ENCODE measurements at places on chromosomes 5 and 9.
A peak's percentile ranks its signal among the peaks of the same experiment; 100 is the strongest.

DNA sequence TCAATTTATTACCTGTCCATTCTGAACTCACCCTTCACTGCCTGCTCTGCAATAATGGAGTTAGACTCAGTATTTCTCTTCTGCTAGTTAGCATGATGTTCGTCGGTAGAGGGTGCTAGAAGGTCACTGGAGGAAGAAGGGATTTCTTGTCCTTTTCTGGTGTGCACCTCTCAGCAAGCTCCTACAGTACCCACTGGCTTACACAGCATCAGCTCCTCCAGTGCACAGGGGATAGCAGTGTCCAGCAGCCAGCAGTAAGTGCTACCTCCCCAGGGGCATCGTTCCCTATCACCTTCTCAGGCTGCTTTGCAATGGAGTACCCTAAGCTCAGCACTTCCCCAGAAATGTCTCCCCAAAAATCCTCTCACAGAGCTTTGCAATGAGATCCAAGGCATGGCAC lies 45.9 kb upstream of the APC start:
- peak; percentile 33 for DNase-seq

GRCh38 chr5:54717870-54718269 lies 200.3 kb downstream of the SNX18 start:
- no peak for DNase-seq

DNA sequence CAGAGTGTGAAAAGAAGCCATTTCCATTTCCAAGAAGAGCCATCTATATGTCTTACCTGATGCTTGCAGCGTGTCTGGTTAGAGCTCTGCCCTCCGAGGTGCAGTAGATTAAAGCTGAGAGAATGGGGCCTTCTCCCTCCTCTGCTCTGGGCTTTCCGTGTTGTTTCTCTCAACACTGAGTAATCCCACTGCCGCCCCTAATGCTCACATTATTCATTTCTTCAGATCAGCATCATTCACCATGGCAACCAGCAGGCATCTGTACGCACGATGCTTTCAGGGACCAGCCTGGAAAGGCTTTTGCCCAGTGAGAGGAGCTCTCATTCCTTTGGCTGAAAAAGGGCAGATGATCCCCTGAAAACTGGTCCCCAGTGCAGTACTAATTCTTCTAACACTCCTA lies 79.6 kb downstream of the CYFIP2 start:
- DNase-seq = no peak

DNA sequence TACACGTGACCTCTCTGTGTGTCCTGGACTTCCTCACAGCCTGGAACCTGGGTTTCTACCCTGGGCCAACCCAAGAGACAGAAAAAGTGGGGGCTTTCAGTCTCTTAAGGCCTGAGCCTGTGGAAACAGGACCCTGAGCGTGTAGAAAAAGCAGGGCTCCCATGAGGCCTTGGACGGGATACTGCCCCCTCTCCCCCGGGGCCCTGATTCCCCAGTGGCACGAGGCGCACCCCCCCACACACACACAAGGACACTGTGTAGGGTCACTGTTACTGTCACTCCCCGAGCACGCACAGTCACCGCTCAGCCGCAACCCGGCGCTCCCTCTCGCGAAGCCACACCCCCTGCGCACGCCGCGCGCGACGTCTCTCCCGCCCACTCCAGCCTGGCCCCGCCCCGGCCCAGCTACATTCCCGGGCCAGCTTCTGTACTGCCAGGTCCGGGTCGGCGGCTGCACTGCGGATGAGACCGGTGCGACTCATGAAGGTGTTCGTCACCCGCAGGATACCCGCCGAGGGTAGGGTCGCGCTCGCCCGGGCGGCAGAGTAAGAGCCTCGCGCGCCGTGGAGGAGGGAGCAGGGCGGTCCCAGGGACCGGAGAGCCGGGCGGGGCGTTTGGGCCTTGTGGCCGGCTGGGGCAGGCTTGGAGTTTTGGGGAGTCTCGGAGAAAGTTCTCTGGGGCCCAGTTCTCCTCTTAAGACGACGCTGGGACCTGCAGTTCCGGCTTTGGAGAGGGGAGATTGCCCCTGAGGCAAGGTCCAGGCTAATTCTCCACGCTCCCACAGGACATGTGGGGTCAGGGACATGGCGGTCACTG lies at the start of gene GRHPR:
TSS of gene GRHPR (plus strand) at position 408 of the 816 bp plus-strand sequence. CDS start at position 463, 55 bp downstream.
- peak; percentile 89 for DNase-seq

DNA sequence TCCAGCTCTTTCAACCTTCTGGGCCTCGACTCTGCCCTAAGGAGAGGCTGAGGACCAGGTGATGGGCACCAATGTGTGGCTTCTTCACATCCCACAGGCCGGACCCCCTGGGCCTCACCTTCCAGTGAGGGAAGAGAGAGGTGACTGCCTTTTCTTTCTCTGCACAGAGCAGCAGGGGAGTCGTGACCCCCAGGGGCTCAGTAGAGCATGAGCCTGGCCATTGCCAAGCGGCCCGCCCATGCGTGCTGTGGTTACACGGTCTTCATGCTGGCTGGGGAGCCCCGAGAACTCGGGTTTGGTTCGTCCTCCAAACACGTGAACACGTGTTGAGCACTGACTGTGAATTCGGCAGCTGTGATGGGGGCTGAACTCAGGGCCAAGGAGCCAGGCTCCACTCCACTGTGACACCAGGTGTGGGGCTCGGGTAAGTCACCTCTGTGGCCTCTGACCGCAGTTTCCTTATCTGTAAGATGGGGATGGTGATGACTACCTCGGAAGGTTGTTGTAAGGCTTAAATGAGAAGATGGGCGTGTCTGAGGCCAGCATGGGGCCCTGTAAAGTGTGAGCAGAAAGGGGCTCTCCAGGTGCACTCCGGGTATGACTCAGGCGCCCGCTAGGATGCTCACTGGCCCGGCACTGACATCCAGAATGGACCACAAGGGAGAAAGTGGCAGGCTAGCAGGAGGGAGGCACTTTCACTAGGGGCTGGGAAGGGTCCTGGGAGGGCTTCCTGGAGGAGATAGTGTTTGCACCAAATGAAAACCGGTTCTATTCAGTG lies 13.4 kb upstream of the GRHPR start:
- DNase-seq = no peak

- no peak for DNase-seq
These were observed 26.3 kb upstream of the CORO2A start for GRCh38 chr9:98218562-98219363.

DNA sequence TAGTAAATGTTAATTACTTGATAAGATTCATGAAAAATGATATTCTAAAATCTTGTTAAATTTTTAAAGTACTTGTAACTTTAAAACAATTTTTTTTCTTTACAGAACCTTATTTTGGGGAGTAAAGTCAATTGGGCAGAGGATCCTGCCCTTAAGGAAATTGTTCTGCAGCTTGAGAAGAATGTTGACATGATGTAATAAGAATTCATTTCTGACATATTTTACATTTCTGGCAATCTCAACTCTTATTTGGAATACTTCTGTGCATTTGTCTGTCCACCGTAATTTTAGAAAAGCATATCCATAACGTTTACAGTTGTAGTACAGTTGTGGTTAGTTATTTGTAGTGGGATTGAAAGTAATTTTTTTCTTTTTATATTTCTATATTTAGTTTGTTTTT lies 20.2 kb downstream of the CENPH start:
- no peak for DNase-seq

DNA sequence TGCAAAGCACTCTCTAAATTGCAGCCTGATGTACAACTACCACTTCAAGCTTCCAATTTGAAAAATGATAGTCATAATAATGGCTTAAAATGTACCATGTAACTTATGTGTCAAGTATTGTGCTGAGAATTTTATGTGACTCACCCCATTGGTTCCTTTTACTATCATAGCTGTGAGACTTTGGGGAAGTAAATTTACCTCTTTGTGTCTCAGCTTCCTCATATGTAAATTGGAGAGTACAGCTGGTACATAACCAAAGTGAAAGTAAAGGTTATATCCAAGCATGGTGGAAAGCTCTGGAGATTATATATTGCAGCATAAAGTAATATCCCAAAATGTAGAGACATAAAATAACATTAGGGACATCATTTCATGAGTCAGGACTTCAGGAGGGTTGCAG lies 2200.4 kb upstream of the C9orf72 start:
- DNase-seq = no peak

DNA sequence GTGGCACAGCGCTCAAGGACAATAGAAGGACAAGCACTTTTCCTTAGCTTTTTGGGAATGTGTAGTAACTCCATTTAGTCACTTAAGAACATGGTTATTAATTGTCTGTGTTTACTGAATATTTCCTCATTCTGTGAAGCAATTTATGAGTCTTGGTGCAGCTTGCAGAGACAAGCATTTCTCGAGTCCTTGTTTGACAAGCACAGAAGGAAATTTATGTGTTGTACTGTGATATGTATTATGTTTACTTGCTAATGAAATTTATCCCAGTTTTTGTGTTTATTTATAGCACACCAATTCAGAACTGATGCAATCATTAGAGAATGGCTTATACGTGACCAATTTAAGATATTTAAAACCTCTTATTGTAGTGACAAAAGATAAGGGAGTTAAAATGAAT lies 168.6 kb downstream of the PRELID2 start:
- no peak for DNase-seq

DNA sequence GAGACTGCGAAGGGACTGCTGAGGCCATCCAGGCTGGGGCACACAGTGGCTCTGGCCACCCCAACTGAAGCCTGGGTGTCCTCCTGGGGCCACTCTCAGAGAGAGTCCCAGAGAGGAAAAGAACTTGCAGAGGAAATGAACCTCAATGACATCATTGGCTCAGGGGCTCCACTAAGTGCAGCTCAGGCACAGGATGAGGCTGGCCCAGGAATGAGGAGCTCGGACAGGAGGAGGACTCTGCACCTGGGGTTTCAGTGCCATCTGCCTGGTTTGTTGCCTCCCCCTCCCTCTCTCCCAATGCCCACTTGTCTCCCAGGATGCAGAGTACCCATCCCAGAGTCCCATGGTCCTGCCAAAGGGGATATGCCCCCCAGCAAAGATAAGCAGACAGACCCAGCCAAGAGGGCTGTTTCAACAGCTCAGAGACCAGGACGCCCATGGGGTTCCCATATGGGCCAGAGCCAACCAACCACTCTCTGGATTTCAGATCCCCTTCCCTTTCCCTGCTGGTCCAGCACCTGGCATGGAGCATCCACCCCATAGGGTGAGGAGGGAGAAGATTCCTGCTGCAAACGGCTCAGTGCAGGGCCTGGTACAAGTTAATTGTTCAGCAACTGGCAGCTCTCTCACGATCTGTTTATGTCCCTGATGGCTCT lies 26.9 kb upstream of the OLFM1 start:
- no peak for DNase-seq

- no peak for DNase-seq
These were observed 487.5 kb upstream of the ZNF608 start for GRCh38 chr5:125233944-125234343.

- peak; percentile 78 for DNase-seq
These were observed 61.0 kb downstream of the ARL15 start for GRCh38 chr5:54249210-54250028.

Data from A673 (cell line).